H1 (cell line): ENCODE measurements at places on chromosomes 11 and 22. TPM values are rescaled to one million over a fixed set of nuclear protein-coding genes. Genes with fewer than 3 reads are reported as not detected.

The TPH1 gene
- 0.08 and 0.22 TPM in 2 replicates for total RNA-seq

DNA sequence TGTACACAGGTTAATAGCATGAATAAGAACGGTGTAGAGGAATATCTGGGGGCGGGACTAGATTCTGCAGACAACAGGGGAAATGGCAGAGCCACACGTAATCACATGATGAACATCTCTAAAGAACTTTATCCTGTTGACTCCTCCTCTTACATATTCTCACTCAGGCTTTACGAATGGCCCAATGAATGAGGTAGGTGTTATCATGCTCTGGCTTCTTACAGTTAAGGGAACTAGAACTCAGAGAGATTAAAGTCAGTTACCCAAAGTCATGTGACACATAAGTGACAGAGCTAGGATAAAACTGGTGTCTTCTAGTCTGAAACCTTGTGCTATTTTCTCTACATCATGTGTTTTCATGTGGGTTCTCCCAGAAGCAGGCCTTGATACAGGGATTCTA, 49.0 kb upstream of the BMAL1 start:
- DNase-seq: no peak

GRCh38 chr11:33531743-33532181, 168.9 kb downstream of the C11orf91 start:
- no peak for DNase-seq

DNA sequence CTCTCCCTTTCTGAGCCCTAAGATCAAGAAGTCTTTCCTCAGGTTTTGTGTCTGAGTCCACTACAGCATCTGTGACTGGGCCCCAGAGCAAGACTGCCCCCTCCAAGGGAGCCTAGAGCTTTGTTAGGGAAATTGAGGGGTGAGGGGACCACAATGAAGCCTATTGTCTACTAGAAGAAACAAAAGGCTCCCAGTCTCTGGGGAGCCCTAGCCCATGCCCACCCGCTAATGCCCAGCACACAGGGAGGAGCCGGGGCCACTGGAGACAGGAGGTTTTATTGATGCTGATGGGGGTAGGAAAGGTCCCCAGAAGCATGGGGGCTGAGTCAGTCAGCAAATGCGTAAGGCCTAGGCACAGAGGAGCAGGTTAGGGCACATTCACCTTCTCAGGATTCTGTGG, 14.0 kb downstream of the RHOG start:
- DNase-seq: peak; percentile 58

DNA sequence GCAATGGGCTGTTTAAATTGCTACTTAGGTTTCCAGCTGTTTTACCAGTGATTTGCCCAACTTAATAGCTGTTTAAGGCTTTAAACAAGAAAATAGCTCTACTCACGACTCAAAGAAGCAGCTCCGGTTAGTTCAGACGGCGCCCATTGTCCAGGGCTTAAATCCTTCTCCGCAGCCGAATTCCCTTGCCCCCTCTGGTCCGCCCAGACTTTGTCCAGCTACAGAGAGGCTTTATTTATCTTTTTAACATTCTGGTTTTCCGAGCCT, 20.9 kb upstream of the SCUBE1 start:
- DNase-seq: no peak
